Activated T-helper 1 cell treated with Interleukin-2 at 50 U/mL for 16 hours (primary cell): ENCODE measurements at places on chromosomes 5 and 9.

- no peak for DNase-seq
Observed at GRCh38 chr5:53219174-53219573, 109.6 kb upstream of the MOCS2 start.

DNA sequence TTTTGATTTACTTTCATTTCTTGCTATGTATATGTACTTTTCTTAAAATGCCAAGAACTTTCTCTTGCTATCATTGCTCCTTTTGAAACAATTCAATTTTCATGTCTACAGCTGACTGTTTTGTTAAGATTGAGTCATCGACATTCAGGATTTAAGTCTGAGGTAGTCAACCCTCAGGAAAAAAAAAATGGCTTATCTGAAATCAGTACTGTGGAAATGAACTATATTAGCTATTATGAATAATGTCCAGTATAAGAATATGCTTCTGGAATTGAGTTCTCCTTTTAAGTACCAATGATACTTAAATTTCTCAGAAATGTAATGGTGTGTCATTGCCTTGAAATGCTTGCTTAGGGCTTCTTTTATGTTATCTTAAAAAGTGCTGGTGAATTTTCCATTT is 37.9 kb downstream of the TNFAIP8 start:
- no peak for DNase-seq

DNA sequence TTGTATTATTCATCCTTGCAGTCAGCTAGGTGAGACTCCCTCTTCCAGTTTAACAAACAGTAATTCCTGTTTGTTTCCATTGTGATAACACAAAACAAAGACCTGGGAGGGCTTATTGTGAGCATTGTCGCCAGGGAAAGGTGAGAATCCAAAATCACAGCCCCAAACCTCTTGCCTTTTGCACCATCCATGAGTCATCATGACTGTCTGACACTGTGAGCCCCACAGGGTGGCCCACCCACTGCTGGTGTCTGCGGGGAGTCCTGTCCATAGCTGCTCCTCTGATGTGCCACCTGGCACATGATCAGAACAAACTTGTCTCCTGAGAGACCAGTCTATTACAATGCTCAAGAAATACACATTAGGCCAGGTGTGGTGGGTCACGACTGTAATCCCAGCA is 33.7 kb upstream of the S1PR3 start:
- DNase-seq: no peak

- no peak for DNase-seq
Observed at GRCh38 chr5:10675177-10675700, 85.8 kb downstream of the DAP start.
